ENCODE measurements at places on chromosomes 2 and 18.

GRCh38 chr2:109046925-109047508 lies 58.0 kb upstream of the EDAR start:
- no peak for DNase-seq

DNA sequence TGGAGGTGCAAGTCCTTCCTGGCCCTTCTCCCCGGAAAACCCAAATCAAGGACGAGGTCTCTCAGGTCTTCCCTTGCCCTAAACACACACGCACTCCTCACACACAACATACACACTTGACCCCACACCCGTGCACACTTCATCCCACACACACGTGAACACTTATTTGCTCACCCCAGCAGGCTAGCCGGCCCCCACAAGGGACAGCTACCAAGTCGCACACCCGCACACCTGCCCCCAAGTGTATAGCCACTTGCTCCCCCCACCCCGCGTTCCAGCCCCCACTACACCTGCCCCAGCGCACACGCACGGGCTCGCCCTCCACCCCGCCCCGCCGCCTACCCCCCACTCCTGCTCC lies 359 bp downstream of the TGFBRAP1 start:
- DNase-seq = peak; percentile 34

GRCh38 chr2:227713291-227713690 lies 4.5 kb downstream of the SLC19A3 start:
- no peak for DNase-seq

DNA sequence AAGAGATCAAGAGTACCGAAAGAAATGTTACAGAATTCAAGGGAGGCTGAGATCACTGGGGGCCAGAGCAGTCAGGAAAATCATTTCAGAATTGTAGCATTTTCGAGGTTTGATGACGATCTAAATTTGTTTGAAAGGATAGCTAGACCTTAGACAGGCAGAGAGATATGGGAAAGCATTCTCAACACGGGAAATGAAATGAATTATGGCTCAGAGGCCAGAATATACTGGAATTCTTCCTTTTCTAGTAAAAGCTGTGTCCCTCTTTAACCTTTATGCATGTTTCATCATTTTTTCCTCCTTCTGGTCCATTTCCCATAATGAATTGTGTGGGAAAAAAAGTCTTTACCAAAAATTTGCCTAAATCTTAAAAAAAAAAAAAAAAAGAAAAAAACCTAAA lies 78.8 kb downstream of the NABP1 start:
- DNase-seq = no peak

DNA sequence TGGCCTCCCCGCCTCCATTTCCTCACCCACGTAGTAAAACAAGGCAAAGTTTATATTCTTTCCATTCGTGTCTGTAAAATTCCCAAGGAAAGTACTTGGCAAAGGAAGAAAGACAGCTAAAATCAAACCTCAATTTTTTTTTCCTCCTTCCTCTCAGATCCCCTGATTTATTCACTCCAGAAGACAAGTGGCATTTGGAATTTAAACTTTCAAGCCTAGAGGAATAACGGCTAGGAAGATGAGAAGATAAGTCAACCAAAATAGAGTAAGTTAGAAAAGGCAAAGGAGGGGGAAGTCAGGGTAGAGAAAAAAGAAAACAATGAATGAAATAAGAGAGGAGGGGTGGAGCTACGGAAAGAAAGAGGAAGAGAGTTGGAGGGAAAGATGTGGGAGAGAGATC lies 198.9 kb upstream of the PIK3C3 start:
- DNase-seq = no peak

- no peak for DNase-seq
Measured at GRCh38 chr18:6482198-6482977, 67.7 kb upstream of the L3MBTL4 start.

- no peak for DNase-seq
Measured at GRCh38 chr2:1051075-1051474, 100.4 kb downstream of the SNTG2 start.

GRCh38 chr2:224098481-224099230 lies 59.6 kb upstream of the SERPINE2 start:
- no peak for DNase-seq

GRCh38 chr18:9926223-9926894 lies 12.5 kb downstream of the VAPA start:
- no peak for DNase-seq

DNA sequence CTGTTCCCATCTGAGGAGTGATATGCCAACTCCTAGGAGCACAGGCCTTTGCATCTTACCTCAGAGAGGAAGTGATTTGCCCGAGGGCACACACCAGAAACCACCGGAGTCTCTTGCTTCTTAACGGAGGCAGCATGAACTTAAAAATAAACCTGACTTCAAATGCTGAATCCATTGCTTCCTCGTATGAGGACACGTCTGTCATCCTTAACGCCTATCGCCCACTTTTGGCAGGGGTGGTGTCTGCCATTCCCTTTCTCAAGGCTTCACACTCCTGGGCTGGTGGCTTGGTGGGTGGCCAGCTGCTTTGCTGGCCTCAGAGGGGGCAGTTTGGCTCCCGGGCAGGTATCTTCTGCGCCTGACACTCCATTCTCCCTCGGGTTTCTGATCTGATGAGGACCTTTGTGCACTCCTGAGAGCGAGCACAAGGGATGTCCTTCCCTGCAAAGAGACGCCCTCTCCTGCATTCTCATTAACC lies 1.1 kb upstream of the PREB start:
- no peak for DNase-seq

- DNase-seq = no peak
Measured at GRCh38 chr18:54813977-54814565, 14.2 kb upstream of the RAB27B start.

- no peak for DNase-seq
Measured at GRCh38 chr18:62289047-62289446, 36.1 kb upstream of the TNFRSF11A start.

DNA sequence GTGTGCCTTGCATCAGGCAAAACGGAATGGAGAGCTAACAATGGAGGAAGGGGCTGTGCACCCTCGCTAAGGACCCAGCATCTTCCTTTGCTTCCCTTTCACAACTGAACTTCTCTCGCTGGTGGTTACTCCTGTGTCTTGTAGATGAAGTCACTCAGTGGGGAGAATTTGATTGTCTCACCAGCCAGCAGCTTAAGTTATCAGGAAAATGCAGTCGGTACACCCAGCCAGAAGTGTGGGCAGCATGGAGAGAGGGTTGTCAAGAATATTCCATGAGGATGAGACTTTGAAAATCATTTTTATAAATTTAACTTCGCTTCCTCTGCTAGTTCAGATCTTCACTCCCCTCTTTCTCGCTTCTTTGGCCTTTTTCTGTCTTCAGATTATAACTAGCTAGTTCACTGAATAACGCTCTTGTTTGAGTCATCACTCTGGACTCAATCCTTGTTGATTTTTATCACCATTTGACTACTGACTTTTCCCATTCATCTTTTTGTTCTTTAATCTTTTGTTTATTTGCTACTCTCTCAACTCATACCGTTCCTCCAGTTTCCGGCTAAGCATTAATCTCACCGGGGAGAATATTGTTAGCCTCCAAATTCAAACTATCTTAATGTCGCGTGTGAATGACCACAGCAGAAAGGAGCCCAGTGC lies 221.7 kb downstream of the CD226 start:
- DNase-seq = no peak

GRCh38 chr18:34752056-34752455 lies 42.0 kb downstream of the DTNA start:
- no peak for DNase-seq

- DNase-seq = no peak
Measured at GRCh38 chr18:907885-908757, 3.5 kb downstream of the ADCYAP1 start.

GRCh38 chr2:174009488-174010223 lies 44.5 kb upstream of the SP3 start:
- DNase-seq = no peak

- no peak for DNase-seq
Measured at GRCh38 chr2:55157474-55157884, 74.6 kb downstream of the CLHC1 start.

GRCh38 chr2:235637896-235638295 lies 144.1 kb downstream of the AGAP1 start:
- DNase-seq = no peak

GRCh38 chr2:171999604-172000469 lies at the start of gene METAP1D:
TSS of gene METAP1D (plus strand) at chr2:171999953. CDS start at chr2:171999970, 17 bp downstream.
- DNase-seq = peak; percentile 75

GRCh38 chr2:8146132-8147005 lies 535.5 kb upstream of the ID2 start:
- DNase-seq = no peak

Data from stimulated activated CD4-positive, alpha-beta T cell treated with anti-CD3 and anti-CD28 coated beads, TNF-alpha, amount 100 ng/mL, for 1 hour (primary cell).